ENCODE measurements at places on chromosomes 6 and 20.

GRCh38 chr6:147180926-147181325 lies 23.3 kb upstream of the STXBP5 start:
- DNase-seq: no peak

- no peak for DNase-seq
Observed at GRCh38 chr20:20720158-20720557, 7.7 kb upstream of the RALGAPA2 start.

- peak; percentile 61 for DNase-seq
Observed at GRCh38 chr20:51156041-51156982, 133.4 kb upstream of the KCNG1 start.

DNA sequence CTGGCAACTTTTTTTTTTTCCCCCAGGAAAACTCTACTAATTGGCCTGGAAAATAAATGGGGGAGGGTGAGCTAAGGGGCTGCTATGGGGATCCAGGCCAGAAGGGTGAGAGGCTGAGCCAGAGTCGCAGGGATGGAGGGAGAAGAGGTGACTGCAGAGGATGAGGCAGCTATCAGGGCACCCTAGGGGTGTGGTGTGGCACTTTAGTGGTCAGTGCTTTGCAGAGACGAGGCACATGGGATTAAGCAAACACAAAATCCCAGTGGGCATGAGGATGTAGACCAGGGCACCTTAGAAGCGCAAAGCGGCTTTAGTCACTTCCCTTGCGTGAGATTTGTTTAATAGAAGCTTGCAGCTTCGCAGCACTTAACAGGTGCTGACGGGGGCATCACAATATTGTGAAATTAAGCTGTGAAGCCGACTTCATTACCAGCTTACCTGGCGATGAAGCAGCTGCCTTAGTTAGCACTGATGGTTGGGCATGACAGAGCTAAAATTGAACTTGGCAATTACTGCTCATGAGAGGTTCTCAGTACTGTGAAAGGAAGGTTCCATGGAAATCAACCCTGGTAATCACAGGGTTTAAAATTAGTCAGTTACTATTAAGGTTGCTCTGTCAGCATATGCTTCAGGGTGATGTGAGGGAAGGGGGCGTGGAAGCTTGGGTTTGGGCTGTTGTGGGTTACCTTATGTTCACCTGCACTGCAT lies 26.0 kb downstream of the TOX2 start:
- DNase-seq: no peak

GRCh38 chr6:80366714-80367113 lies 260.2 kb downstream of the BCKDHB start:
- DNase-seq: no peak

- DNase-seq: no peak
Observed at GRCh38 chr20:9087531-9088217, 18.8 kb downstream of the PLCB4 start.

- peak; percentile 63 for DNase-seq
Observed at GRCh38 chr6:106163446-106163965, 77.4 kb downstream of the PRDM1 start.

DNA sequence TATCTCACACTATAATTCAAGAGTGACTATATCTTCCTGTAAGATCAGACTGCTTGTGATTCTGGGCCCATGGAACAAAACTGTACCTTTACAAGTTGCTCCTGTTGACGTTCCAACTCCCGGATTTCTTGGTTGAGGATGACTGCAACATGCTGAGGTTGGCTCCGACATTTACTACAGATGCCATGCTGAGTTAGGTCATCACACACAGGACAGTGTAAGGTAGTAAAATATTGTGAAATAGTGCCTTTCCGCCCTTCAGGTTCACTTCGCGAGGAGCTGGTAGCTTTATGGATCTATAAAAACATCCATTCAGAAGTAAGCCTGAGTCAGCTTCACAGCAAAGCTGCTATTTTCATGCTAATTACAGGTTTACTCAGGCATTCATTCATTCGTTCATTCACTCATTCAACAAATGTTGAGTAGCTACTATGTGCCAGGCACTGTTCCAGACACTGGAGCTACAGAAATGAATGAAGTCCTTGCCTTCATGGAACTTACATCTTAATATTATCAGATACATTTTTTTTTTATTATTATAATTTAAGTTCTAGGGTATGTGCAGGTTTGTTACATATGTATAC lies 175.7 kb downstream of the REV3L start:
- DNase-seq: no peak

DNA sequence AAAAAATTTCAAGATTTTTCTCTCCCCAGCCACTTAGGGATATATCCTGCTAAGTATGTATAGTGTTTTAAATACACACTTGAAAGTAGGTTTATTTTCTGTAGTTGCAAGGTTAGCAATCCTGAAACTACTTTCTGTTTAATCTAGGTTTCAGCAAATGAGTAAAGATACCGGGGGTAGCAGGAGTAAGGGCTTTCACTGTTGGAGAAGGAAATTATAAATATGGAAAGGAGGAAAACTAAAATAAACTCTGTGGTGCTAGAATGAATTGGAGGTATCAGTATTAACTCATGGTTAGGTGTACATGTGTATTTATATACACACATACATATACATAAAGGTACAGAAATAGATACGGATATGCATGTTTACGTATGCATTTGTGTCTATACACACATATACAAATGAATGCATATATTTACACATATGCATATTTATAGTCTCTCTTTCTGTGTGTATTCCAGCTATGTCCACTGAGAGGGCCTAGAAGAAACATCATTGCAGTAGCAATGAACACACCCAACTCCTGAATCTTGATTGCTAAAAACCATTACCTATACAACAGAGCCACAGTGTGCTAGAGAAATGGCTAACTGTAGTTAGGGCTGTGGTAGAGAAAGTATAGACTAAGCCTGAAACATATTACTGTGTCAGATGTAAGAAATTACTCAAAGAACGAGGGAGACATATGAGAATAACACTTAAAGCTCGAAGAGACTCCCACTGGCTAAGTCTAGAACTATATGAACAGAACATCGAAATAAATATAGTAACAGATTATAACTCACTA lies 95.9 kb upstream of the EMILIN3 start:
- no peak for DNase-seq

DNA sequence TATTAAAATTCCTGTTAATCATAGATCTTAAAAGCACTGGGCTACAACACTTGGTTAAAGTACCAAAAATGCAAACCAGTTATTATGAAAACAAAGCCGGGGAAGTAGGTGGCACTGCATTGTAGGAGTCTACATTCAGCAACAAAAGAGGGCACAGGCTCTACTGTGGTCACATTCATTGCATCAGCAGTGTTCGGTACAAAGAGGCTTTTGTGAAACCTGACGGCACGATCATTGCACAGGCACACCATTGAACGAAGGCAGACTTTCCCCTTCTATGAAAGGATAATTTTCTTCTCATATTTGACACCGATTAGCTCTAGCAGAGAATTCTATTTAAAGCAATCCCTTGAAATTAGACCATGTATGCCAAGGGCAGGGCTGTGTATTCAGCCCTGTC lies 44.6 kb upstream of the AGPAT4 start:
- DNase-seq: no peak

GRCh38 chr6:45438849-45439406 lies 61.2 kb upstream of the SUPT3H start:
- DNase-seq: no peak

GRCh38 chr6:26022132-26022472 lies 59.5 kb downstream of the TRIM38 start:
- DNase-seq: peak; percentile 89

DNA sequence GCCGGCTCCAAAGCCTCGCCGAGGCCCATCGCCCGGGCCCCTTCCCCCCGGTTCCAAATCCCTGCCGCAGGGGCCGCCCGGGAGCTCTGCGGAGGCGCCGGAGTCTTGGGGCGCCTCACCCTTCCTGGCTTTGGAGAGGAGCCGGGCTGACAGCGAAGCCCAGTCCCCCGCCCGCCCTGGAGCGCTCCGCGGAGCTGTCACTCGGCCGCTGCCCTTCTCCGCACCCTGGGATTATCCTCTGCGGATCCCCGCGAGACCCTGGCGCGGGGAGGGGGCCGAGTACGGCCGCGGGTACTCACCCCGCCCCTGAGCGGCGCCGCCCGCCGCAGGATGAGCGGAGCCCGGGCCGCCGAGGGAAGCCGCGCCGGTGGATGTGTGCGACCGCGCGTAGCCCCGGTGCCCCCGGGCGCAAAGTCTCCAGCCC lies 343 bp downstream of the SNAP91 start:
- no peak for DNase-seq

DNA sequence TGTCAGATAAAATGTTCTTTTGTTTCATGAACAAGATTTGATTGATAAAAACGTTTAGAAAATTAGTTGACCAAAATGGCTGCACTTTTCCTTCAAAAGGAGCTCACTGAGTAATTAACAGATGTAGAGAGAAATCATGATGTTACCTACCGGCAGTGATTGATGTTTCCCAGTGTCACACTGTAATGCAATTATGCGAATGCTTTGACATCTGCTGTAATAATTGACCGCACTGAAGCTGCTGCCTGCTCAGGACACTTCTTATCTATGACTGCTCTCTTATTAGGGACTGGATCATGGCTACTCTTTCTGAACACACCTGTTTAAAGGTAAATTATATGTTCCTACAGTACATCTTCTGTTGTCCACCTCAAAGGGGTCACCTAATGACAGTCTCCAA lies 94.6 kb downstream of the GPR63 start:
- no peak for DNase-seq

GRCh38 chr6:93393554-93394074 lies 25.7 kb downstream of the EPHA7 start:
- DNase-seq: no peak

DNA sequence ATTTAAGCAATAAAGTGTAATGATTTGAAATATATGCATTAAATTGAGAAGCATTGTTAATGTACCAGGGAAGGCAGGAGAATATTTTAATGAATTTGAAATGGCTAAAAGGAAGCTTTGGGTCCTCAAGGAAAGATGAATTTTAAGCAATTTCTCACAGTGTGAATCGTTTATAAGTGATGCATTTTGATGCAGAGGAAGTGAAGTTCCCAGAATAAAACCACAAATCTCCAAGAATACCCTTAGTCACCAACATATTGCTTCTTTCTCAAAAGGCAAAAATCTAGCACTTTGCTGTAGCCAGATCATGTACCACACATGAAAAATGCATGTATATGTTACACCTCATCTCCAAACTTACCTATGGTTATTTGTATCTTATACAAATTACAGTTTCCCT lies 11.7 kb downstream of the TPD52L1 start:
- no peak for DNase-seq

DNA sequence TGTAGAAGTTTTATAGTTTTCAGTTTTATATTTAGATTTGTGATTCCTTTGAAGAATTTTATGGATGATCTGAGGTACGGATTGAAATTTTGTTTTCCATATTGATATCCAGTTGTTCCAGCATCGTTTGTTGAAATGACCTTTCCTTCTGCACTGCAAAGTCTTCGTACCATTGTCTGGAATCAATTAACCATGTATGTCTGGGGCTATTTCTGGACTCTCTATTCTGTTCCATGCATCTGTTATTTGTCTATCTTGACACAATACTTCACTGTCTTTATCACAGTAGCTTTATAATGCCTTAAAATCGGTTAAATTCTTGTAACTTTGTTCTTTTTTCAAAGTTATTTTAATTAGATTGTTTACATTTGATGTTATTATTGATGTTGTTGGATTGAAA lies 154.9 kb downstream of the FARS2 start:
- DNase-seq: no peak

GRCh38 chr6:42520786-42521607 lies 42.8 kb upstream of the UBR2 start:
- DNase-seq: no peak

DNA sequence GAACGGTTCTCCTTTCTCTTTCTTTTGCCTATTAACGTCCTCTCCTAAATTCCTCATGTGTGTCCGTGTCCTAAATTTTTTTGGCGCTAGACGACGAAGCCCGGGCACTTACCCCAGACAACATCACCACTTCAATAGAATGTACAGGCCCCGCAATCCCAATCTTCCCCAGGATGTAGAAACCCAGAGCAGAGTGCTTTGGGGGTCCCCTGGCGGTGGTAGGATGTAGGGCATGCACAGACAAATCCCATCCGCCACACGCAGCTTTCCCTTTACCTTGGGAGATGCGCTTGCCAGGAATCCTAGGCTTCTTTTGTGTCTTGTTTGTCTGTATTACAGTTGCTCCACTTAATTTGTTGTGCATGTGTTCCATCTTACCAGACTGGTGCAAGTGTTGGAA lies 417.3 kb upstream of the ARID1B start:
- no peak for DNase-seq

GRCh38 chr20:56166781-56167465 lies 81.6 kb upstream of the MC3R start:
- no peak for DNase-seq

DNA sequence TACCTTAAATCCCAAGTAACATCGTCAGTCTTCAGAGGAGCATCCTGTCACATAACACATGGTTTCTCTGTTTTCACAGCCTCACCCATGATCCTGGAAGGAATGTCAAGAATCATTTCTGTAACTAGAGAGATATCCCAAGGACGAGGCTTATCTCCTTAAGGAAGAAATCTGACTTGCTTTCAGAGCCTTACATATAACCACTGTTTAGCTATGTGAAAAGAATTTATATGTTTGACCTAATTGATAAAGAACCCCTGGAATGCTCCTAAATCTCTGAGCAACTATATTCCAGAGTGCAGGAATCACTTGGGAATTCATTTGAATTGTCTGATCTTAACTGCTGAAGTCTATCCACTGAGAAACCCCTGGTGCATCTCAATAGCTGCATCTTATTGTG lies 243.1 kb downstream of the ALDH8A1 start:
- DNase-seq: no peak

DNA sequence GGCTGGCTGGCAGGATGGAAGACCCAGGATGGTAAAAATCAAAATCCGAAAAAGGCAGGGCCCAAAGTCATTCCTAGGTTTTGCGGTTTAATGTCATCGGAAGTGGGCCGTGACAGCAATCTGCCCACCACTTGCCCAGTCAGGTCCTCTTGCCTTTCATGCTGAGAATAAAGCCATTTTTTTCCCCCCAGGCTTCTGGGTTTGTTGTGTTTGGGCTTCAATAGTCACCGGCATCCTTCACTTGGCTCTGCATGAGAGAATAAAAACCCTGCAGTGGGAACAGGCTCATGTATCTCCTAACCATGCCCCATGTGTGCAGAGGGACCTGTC lies 56.1 kb downstream of the MEP1A start:
- DNase-seq: no peak

GRCh38 chr6:42525206-42525605 lies 38.6 kb upstream of the UBR2 start:
- no peak for DNase-seq

- DNase-seq: no peak
Observed at GRCh38 chr6:138716013-138716412, 57.6 kb upstream of the CCDC28A start.

DNA sequence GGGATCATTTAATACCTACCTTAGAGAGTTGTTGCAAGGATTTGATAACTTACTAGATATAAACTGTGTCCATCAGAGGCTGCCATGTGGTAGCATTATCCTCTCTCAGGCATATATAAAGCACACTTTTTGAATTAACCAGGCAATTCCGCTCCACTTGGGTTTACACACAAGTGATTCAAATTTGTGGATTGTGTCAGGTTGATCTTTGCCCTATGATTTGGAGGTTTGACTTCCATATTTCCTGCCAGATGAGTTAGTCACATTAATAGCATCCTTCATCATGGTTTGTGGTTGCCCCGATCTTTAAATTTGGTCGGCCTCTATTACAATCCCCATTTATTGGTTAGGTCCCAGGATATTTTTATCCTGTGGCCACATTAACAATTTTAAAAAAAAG lies 44.8 kb upstream of the CTAGE9 start:
- no peak for DNase-seq
